ENCODE measurements at places on chromosomes 2 and 18.

DNA sequence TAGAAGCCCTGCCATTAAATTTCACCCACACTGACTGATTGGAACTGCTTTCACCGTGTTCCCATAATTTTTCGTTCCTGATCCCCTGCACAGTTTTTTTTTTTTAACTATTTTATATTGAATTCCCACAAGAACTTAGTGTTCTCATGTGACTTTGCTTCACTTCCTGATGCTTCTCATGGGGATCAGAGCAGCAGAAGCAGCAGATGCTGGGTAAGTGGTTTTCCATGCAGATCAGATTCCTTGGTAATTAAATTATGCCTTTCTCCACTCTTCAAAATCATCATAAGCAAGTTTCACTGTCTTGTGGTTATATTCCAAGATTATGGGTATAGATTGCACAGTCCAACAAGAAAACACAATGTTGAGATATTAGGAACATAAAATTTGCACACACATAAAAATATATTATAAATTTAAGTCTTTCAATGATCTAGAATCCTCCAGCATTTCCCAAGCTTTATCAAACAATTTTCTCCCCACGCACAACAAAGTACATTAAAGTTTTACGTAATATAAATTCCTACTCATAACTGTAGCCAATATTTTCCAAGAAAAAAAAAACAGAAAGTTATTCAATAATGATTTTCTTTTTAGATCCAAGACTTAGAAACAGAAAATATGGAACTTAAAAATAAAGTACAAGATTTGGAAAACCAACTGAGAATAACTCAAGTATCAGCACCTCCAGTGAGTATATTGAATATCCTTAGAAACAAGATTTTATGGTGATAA, 277.9 kb downstream of the GULP1 start:
- DNase-seq, result no peak

DNA sequence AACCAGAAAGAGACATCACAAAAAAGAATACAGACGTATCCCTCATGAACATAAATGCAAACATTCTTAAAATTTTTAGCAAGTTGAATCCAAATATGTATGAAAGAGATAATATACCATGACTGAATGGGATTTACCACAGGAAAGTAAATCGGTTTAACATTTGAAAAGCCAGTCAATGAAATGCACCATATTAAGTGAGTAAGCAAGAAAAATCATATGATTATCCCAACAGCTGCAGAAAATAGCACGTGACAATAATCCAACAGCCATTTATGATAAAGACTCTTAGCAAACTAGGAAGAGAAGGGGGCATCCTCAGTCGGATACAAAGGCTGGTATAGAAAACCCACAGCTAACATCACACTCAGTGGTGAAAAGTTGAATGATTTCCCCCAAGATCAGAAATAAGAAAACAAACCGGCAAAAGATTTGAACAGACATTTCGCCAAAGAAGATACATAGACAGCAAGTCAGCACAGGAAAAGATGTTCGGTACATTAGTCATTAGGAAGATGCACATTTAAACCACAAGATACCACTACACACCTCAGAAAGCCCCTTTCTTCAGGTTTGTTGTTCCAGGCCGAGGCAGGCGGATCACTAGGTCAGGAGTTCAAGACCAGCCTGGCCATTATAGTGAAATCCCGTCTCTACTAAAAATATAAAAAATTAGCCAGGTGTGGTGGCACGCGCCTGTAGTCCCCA, 144.3 kb downstream of the INHBB start:
- DNase-seq, result no peak

DNA sequence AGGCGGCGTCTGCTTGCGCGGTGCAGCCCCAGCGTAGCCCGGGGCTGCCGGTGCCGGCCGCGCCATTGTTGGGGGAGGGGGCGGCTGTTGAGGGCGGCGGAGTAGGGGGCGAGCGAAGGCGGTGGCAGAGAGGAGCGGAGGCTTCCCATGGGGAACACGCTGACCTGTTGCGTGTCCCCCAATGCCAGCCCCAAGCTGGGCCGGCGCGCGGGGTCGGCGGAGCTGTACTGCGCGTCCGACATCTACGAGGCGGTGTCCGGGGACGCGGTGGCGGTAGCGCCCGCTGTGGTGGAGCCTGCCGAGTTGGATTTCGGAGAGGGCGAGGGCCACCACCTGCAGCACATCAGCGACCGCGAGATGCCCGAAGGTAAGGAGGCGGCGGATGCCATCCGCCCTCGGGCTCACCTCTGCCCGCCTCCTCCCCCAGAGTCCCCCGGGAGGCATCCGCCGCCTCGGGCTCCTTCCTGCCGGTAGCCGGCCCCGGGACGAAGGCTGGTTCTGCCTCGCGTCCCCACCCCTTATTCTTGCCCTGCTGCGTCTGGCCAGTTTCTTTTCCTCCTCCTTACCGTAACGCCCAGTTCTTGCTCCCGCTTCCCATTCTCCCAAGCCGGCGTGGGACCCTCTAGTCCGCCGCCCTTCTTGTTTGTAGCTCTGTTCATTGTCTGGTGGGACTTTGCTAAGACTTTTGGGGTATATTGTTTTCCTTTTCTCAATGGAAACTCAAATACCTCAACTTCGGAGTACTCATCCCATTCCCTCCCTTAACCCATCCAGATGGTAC, 500 bp downstream of the CCNYL1 start:
- DNase-seq, result peak; percentile 43

DNA sequence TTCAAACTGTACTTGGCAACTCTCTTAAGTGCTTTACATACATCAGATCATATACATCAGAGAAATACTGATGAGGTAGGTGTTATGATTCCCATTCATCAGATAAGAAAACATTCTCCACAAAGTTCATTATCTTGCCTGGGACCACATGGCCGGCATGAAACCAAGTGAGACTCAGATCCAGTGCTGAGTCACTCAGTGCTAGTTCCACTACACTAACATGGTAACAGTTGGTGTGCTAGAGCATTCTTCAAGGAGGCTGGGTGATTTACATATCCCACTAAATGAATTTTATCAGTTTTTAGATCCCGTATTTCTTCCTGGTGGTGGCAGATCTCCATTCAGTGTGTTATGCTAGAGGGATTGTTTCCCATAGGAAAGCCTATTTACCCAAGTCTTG, 772.0 kb downstream of the CNTNAP5 start:
- DNase-seq, result no peak
